Neural progenitor cell (in vitro differentiated cells): ENCODE measurements at places on chromosomes 2 and 18. TPM values are rescaled to one million over a fixed set of nuclear protein-coding genes. Genes with fewer than 3 reads are reported as not detected.

- peak; percentile 43 for DNase-seq
These were observed 10.2 kb upstream of the SIX3 start for GRCh38 chr2:44931198-44931780.

DNA sequence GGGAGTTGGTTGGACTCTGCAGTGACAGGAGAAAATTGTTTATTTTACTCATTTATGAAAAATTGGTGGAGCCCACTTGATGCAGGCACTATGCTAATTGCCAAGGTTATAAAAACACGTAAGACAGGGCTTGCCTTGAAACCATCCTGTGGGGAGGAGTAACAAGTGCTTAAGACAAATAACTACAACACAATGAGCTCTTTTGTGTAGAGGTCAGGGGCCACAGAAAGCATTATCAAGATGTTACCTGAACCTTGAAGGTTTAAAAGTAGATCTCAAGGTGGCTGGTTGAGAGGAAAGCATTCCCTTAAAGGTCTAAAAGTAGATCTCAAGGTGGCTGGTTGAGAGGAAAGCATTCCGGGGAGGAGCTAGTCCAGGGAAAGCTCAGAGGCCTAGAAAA lies 381.8 kb upstream of the POU3F3 start:
- DNase-seq = peak; percentile 28

- DNase-seq = no peak
These were observed 342.7 kb downstream of the CPS1 start for GRCh38 chr2:210899131-210899530.

DNA sequence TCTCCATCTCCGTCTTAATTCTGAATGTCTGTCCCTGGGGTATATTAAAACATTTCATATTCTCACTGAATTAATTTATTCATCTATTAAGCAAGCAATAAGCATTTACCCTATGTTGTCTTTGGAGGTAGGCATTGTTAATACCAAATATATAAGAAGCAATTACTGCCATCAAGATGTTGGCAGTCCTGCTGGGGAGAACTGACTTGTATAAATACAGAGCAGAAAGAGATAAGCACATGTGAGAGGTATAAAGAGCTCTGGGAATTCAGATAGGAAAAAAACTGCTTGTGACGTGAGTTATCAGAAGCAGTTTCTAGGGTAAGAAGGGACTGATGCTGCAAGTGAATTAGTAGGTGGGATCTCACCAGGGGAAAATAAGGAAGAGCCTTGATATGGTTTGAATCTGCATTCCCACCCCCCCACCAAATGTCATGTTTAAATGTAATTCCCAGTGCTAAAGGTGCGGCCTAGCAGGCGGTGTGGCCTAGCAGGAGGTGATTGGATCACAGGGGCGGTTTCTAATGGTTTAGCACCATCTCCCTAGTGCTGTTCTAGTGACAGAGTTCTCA lies 286.8 kb downstream of the RAD51AP2 start:
- DNase-seq = no peak

DNA sequence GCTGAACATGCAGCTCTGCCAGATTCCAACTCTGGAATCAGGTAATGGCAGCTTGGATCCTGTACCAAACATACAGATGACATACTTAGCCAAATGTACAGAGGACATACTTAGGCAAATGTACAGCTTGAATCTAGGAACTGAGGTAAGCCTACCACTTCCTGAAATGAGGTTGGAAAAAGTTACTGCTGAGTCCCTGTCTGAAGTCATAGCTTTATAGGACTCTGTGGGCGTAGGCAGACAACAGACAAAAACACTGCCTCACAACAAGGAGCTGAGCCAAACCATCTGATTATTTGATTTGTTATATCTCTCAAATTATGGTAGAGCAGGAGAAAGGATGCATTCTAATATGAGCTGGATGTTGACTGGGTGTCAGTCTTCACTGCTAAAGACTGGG lies 290.2 kb upstream of the TCF4 start:
- DNase-seq = no peak

- DNase-seq = peak; percentile 16
These were observed 557 bp downstream of the DCC start for GRCh38 chr18:52340406-52341102.

DNA sequence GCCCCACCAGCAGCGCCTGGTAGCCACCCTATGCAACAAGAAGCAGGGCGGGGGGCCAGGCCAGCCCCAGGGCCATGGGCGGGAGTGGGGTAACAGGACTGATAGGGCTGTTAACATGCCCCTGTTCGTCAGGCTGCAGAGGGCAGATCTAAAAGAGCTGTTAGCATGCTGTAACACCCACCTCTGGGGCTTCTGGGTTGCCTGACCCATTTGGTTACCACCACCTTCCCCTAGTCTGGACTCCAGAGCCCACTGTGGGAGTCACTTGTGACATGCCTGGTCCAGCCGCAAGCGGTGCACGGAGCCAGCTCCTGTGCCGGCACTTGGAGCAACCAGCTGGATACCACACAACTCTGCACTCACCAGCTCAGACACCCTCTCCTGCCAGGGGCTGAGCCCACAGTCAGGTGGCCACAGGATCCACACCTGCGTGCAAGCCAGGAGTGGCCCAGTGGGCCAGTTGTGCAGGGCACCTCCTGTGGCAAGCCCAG lies 2.1 kb downstream of the METTL8 start:
- peak; percentile 6 for DNase-seq

DNA sequence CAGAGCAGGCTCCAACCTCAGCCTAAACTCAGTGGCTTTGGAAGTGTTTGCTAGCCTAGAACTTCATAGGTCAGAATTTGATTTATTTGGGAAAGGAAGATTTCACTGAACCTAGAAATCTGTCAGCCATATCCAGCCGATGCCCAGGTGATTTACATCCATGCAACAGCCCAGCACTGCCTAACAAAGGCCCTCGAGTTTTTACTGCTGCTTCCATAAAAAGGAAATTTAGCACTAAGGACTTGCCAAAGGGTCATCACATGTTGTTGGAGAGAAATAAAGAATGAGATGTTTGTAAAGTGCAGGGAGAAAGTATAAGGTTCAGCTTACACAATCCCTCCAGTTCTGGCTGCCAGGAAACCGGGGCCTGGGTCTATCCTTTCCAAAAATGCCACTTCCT lies 614.2 kb downstream of the BCL11A start:
- DNase-seq = no peak

CD8A gene
- 0.03 and 0.34 TPM in 2 replicates for total RNA-seq

TCF23 gene
- 0.03 TPM in 1 of 2 replicates, not detected in the other for total RNA-seq

GRCh38 chr18:69648486-69648885 lies 247.8 kb downstream of the DOK6 start:
- no peak for DNase-seq

DNA sequence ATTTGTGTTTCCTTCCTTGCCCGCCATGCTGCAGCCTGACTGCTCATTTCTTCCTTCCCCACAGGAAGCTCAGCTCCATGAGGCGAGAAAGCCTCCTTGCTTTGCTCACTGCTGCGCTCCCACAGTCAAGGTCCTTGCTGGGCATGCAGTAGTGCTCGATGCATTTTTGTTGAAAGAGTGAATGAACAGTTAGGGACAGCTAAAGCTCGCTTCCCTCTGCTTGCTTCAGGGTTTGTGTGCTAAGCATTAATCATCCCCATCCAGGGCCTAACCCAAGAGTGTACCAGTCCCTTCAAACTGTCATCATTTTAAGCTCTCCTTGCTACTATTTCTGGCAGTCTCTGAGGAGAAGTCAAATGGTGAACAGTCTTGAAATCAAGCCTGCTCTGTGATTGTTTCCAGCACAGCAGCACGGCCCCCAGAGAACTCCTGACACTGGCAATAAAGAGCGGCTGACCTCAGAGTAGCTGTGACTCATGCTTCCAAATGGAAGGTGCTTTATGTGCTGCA lies 171.7 kb upstream of the SOX11 start:
- no peak for DNase-seq

DNA sequence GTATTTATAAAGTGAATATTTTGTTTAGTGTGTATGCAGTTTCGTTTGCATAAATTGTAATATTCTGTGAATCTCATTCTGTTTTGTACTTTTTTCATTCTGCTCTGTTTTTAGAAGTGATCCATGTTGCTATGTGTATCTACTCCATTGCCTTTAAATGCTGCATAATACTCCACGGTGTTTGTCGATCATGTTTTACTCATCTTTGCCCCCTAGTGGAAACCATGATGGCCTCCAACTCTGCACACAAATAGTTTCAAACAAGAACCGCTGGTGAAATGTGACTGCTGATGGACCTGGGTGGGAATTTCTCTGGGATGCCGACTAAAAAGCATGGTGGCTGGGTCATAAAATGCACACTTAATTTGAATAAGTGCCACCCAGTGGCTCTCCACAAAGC lies 32.0 kb upstream of the SKOR2 start:
- peak; percentile 56 for DNase-seq

MC5R gene
- not detected in 2 replicates for total RNA-seq

DNA sequence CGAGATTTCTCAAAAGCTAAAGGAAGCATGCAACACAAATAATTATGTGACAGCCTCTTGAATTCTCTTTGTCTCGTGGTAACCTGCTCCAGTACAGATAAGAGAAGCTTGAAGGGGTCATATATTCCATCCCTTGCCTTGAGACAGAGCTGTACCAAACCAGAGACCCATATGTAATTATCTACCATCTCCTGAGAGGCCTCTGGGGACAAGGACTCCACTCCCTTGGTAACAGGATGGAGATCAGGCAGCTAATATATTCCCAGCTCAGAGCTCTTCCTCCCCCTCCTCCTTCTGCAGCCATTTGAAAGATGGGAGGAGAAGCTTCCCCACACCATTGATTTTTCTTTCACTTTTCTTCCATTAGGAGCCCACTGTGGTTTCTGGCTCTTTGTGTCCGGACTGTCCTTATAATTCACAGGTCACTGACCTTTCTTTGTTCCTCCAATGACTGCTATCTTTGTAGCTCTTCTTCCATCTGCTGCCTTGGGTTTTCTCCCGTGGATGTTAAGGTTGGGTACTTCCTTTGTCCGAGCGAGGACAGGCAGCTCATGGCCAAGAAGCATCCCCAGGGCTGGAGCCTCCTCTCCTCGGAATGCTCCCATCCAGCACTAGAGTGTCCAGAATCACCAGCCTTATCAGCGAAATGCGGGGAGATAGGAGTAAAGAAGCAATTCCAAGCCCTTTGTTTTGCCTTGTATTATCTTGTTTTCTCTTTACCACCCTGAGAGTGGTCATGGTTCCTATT lies 72.6 kb upstream of the STPG4 start:
- peak; percentile 49 for DNase-seq

DNA sequence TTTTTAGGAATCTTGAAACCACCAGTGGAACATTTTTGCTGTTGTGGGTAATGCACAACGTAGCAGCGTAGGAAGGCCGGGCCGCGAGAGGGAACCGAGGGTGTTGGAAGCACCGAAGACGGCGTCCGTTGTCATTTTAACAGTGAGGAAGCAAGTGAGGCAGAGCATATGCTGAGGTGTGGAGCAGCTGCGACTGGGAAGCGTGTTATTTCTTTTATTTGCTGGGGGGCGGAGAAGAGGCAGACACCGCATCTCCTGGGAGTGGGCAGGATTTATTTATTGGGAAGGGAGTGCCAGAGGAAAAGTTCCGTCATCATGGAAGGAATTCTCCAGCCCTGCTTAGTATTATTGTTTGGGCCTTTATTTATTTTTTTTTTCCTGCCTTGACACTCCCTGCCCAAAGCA lies 232.8 kb downstream of the KLHL29 start:
- no peak for DNase-seq

TYW5 gene
- total RNA-seq = 17.1 and 25.0 TPM in 2 replicates

DNA sequence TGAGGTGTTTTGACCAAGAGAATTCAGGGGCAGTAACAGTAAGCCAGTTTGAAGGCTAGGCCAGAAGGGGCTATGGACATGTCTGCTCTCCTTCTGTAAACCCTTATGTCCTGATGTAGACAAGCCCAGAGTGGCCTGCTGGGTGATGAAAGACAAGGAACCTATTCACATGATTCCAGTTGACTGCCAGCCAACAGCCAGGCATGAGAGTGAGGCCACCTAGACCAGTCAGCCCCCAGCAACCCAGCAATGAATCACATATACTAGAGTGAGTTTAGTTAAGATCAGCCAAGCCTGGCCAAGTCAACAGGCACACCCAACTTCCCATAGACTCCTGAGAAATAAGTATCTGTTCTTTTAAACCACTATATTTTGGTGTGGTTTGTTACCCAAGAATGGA lies 1889.7 kb upstream of the CELF4 start:
- no peak for DNase-seq
